Dermis blood vessel endothelial cell (primary cell): ENCODE measurements at places on chromosomes 13 and 19. TPM values are rescaled to one million over a fixed set of nuclear protein-coding genes. Genes with fewer than 3 reads are reported as not detected.

Gene N4BP2L1
- total RNA-seq: 6.1 and 13.8 TPM in 2 replicates

Gene PCDH17
- total RNA-seq: 1.6 and 2.2 TPM in 2 replicates

Gene IPO5
- 130 and 228 TPM in 2 replicates for total RNA-seq

Gene CEACAM4
- not detected in 2 replicates for total RNA-seq

Gene TEX101
- total RNA-seq: not detected in 2 replicates

Gene IL17D
- 2.7 and 3.7 TPM in 2 replicates for total RNA-seq

Gene ZNF600
- 4.1 and 5.4 TPM in 2 replicates for total RNA-seq

Gene CHST8
- 0.09 TPM in 1 of 2 replicates, not detected in the other for total RNA-seq

Gene LYPD3
- total RNA-seq: 0.17 and 0.33 TPM in 2 replicates

Gene CDX2
- not detected in 2 replicates for total RNA-seq

DNA sequence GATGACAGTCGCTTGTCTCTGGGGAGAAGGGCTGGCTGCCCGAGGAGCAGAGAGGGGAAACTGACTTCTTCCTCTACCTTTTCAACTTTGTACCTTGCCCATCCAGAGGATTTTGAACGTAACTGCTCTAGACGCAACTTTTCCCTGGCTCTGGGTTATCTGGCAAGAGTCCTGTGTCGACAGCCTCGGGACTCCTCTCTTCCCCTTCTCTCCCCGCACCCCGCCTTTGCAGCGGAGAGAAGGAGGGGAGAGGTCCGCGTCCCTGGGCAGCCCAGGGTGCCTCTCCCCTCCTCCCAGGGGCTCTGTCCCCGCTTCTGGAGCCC is 574 bp downstream of the SH3GL1 start:
- peak; percentile 41 for DNase-seq

GRCh38 chr13:79779761-79780160 is 298.8 kb downstream of the NDFIP2 start:
- no peak for DNase-seq

DNA sequence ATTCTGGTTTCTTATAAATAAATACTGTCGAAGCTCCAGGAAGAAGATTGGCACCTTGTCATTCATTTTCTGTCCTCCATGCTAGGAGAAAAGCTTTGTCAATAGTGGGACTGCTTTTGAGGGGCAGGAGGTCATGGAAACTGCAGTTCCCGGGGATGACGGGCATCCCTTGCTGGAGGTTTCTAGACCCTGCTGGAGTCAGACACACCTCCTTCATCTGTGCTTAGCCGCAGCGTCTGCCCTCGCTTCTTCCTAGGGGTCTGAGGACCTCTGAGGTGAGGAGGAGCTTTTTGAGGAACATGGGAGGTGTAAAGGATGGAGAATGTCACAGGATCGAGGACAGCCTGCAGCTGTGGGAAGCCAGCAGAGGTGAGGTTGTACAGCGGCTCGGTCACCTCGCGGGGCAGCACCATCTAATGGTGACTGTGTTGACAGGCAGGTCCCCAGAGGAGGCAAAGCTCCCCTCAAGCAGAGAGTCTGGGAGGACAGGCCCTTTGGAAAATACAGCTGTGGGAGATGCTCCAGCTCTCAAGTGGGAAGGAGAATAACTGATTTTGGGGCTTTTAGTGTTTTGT is 172.7 kb upstream of the RNF113B start:
- peak; percentile 26 for DNase-seq

GRCh38 chr19:29953352-29954247 is 11.6 kb downstream of the URI1 start:
- DNase-seq: no peak

GRCh38 chr19:15291548-15292021 is 40.8 kb downstream of the BRD4 start:
- DNase-seq: no peak

DNA sequence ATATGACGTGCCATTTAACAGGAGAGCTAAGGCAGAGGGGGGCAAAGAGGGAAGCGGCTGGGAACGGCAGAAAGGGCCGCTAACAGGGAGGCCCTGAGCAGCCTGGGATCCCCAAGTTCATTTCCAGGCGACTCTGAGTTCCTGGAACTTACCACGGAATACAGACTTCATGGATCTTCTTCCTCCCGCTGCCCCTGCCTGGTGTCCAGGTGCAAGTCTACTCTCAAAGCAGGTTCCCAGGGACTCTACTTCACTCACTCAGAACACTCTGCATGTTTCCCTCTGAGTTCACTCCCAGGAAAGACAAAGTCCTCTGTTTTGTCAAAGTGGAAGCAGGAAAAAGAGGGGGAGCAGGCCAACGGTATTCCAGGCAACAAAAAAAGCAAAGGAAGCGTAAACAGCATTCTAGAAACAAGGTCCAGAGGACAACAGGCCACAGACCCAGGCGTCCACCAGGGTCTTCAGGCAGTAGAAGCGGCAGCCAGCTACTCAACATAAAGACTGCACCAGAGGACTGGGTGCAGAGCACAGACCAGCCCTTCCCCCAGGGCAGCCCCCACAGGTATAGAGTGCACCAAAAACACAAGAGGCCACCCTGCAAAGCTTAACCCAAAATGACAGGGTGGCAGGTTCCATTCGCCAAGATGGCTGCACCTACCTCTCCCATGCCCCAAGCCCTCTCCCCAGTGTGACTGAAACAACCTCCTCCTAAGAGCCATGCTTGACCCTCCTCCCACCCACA is 3.0 kb downstream of the MIER2 start:
- peak; percentile 11 for DNase-seq

DNA sequence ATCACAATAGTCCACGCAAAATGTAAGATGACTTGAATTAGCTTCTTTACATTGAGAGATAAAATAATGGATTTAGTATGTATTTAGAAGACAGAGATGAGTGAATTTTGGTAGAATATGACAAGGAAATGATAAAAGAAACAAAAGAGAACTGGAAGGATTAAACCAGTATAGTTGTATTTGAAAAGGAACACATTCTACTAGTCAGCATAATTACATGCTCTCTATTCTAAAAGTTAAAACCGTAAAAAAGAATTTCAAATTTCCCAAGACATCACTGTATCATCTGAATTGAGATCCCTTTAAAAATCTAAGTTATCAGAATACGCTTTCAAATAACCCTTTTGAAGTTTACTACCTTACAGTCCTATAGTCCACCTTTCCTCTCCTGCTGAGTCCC is 1156.7 kb upstream of the PCDH9 start:
- DNase-seq: no peak

DNA sequence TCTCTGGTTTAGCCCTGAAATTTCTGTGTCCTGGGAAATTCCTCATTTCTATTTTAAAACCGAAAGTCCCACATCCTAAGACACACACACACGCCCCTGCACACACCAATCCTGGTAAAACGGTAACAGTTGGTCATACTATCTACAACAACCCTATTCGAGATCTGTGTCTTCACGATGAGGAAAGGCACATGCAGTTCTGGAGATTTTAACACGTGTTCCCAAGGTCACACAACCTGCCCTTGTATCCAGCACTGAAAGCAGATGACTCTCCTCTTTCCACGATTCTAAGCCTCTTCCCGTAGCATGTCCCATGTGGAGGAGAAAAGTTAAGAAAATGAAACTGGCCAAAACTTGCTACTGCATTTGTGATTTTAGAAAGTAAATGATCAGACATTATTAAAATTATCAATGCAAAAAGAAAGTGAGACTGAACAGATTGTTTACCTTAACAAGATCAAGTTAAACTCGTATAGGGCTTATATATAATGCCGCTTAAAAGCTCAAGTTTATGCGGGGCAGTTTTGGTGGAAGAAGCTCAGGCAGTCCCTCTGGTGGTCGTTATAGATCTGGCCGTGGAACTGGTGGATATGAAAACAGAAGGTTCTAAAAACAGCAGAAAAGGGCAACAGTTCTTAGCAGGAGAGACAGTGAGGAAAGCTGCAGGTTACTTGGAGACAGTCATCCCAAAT is 32.7 kb downstream of the VSTM1 start:
- DNase-seq: peak; percentile 55

DNA sequence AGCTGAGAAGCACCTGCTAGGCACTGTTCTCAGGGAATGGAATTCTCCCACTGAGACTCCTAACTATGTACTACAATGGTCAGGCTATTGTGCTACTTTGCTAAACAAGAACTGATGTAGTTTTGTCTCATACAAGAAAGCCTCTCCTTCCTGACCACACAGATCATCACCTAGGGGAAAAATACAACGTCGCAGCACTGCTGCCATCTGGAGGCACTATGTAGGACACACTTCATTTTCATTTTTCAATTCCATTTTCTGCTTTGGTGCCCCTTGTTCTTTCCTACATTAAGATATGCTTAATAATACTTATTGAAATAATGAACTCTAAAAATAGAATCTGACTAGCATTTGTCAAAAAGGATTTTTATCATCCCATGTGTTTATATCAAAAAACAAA is 21.1 kb downstream of the PROSER1 start:
- DNase-seq: peak; percentile 68

DNA sequence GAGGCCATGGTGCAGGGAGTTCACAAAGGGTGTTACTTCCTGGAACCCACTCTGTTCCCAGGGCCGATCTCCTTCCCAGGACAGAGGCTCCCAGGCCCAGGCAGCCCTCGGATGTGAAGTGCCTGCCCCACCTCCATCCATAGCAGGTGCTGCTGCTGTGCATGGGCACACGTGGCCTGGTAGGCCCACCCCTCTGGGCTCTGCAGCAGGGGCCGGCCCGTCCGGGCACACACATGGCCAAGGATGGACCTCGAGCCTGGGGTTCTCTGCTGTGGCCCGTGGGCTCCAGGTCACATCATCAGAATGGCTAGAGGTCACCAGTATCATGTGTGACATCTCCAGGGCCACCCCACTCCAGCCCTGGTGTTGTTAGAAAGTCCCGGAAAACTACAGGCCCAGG is 71.8 kb downstream of the GADD45B start:
- no peak for DNase-seq

- no peak for DNase-seq
Observed at GRCh38 chr13:99886706-99887105, 84.9 kb downstream of the ZIC5 start.

- DNase-seq: no peak
Observed at GRCh38 chr19:28012361-28012760, 1200.6 kb downstream of the UQCRFS1 start.

GRCh38 chr19:52191389-52191788 is 1.5 kb downstream of the PPP2R1A start:
- no peak for DNase-seq

GRCh38 chr13:23695711-23696464 is 125.7 kb downstream of the TNFRSF19 start:
- no peak for DNase-seq

- DNase-seq: peak; percentile 69
Observed at GRCh38 chr13:48853728-48854102, 122.0 kb upstream of the FNDC3A start.

- DNase-seq: no peak
Observed at GRCh38 chr13:40074338-40074737, 418.9 kb downstream of the COG6 start.

GRCh38 chr13:95573221-95573620 is 20.7 kb downstream of the CLDN10 start:
- DNase-seq: peak; percentile 46

DNA sequence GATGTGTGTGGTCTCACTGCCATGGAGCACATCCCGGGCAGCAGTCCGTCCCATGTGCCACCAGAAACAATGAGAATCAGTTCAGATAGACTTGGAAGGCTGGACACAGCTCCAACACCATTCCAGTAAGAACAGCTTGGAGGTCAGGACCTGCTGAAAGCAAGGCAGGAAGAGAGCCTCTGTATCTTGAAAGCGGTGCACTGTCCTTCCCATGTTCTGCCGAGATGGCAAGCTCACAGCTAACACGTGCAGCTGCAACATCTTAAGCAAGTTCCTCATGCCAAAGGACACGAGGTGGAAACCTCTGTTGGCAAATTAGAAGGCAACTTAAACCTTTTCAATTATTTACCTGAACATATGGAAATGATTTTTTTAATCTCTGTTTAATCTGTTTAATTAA is 175.4 kb downstream of the DLEU7 start:
- no peak for DNase-seq

GRCh38 chr19:3119071-3119595 is 16.7 kb upstream of the GNA15 start:
- no peak for DNase-seq

GRCh38 chr13:107883561-107884175 is 331.7 kb downstream of the LIG4 start:
- DNase-seq: no peak
